CD4-positive, alpha-beta T cell treated with Interleukin-1 beta for 1 hour (primary cell): ENCODE measurements at places on chromosomes 5 and 9.

DNA sequence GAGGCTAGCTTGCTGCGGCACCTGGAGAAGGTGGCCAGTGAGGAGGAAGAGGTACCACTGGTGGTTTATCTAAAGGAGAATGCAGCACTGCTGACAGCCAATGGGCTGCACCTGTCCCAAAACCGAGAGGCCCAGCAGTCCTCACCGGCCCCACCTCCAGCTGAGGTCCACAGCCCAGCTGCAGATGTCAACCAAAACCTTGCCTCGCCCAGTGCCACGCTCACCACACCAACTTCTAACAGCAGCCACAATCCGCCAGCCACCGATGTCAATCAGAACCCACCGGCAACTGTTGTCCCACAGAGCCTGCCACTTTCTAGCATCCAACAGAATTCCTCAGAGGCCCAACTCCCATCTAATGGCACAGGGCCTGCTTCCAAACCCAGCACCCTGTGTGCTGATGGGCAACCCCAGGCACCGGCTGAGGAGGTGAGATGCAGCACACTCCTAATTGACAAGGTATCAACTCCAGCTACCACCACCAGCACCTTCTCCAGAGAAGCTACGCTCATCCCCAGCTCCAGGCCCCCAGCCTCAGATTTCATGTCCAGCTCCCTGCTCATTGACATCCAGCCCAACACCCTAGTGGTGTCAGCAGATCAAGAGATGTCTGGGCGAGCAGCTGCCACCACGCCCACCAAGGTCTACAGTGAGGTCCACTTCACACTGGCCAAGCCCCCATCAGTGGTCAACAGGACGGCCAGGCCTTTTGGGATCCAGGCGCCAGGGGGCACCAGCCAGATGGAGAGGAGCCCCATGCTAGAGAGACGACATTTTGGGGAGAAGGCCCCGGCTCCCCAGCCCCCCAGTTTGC, 8.0 kb downstream of the SYNPO start:
- DNase-seq, result no peak

- no peak for DNase-seq
Measured at GRCh38 chr9:32807217-32807616, 23.9 kb downstream of the TMEM215 start.

- peak; percentile 56 for DNase-seq
Measured at GRCh38 chr9:114339130-114339908, 9.7 kb downstream of the ORM2 start.

- no peak for DNase-seq
Measured at GRCh38 chr5:52690236-52690768, 97.4 kb upstream of the ITGA1 start.

GRCh38 chr5:143641549-143642355, 170.2 kb upstream of the HMHB1 start:
- no peak for DNase-seq

GRCh38 chr5:142143878-142144277, 35.3 kb downstream of the NDFIP1 start:
- peak; percentile 48 for DNase-seq

- no peak for DNase-seq
Measured at GRCh38 chr5:59759600-59760351, 133.8 kb downstream of the PDE4D start.
